ENCODE measurements at places on chromosomes 6 and 20.

- no peak for DNase-seq
Measured at GRCh38 chr6:142242269-142242668, 59.5 kb upstream of the ADGRG6 start.

GRCh38 chr20:2507875-2508630 lies 662 bp downstream of the ZNF343 start:
- DNase-seq: no peak

DNA sequence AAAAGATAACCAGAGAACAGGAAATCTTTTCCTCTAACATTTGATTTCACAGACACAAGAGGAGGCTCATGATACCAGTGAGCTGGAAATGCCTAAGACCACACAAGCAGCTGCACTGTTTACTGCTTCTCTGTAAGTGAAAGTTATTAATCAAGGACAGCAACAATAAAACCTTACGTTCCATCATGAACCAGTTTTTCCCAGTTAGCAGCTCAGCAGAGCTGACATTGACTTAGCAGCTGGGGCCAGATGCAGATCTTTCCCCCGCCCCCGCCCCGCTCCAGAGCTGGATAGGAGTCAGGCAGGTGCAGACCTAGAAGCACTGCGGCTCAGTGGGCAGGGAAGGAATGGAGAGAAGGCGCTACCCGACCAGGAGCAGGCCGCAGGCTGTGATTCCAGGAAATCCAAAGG lies 275.2 kb downstream of the GMDS start:
- no peak for DNase-seq

GRCh38 chr6:112469306-112469705 lies 122.2 kb downstream of the RFPL4B start:
- DNase-seq: no peak

DNA sequence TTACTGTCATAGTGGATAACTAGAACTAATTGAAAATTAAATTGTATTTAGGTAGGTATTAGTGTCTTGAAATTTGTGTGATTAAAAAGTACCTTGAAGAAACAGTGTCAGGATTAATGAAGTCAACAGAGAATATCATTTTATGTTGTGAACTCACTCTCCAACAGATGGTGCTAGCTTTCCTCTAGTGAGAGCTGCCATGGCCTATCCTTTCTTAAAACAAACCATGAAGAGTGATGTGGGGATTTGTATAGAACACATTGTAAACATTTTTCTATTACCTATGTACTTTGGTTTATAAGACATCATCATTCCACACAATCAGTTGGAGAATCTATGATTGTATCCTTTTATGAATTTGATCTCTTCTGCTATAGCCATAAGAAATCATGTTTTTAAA lies 4.8 kb upstream of the SRSF12 start:
- DNase-seq: no peak

GRCh38 chr20:25315418-25316210 lies 67.7 kb downstream of the PYGB start:
- DNase-seq: no peak

DNA sequence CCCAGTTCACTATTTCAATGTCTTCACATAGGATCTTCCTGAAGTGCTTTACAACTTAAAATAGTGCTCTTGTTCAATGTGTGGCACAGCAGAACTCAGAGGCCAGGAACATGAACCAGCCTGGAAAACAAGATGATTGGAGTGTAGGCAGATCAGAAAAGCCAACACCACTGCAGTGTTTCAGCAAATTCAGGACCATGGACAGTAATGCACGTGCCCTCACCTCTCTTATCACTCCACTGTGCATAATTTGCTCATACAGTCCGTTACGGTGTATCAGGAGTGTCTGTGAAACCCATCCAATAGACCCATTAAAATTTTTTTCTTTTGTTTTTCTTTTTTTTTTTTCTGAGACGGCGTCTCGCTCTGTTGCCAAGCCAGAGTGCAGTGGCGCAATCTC lies 27.6 kb upstream of the HACE1 start:
- DNase-seq: no peak

GRCh38 chr20:46672543-46673148 lies 16.6 kb downstream of the TP53RK start:
- DNase-seq: no peak

DNA sequence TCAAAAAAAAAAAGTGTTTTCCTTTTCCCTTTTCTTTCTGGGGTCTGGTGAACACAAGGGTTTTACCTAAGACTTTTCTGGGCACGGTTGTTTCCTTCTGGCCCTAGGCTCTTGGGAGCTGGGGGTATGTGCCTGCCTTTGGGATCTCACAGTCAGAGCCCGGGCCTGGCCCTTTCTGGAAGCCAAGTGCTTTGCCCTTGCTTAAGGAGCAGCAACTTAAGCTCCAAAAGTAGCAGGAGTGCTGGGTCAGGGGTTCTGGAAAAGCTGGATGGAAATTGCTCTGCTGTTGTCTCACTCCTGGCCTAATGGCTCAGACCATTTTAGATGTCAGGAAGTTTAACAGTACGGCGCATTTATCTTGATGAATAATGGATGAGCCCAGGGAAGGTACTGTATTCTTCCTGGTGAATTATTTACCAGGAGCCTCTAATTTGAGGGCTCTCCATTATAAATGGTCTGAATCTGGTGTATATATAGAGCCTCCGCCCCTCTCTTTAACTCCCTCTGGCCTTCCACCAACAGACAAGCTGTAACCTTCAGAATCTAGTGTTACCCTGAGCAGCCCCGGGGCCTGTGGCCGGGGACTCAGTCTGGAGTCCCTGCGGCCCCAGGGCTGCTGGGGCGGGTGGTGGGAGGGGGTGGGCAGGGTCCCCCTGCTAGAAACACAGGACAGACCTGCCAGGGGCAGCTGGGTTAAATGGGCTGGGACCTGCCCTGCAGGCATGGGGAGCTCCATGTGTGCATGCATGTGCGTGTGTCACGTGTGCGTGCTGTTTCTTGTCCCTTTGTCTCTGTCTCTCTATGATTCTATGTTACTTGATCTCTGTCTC lies 37.5 kb downstream of the PTK7 start:
- DNase-seq: no peak

GRCh38 chr20:33875055-33875454 lies 63.9 kb downstream of the CHMP4B start:
- no peak for DNase-seq

DNA sequence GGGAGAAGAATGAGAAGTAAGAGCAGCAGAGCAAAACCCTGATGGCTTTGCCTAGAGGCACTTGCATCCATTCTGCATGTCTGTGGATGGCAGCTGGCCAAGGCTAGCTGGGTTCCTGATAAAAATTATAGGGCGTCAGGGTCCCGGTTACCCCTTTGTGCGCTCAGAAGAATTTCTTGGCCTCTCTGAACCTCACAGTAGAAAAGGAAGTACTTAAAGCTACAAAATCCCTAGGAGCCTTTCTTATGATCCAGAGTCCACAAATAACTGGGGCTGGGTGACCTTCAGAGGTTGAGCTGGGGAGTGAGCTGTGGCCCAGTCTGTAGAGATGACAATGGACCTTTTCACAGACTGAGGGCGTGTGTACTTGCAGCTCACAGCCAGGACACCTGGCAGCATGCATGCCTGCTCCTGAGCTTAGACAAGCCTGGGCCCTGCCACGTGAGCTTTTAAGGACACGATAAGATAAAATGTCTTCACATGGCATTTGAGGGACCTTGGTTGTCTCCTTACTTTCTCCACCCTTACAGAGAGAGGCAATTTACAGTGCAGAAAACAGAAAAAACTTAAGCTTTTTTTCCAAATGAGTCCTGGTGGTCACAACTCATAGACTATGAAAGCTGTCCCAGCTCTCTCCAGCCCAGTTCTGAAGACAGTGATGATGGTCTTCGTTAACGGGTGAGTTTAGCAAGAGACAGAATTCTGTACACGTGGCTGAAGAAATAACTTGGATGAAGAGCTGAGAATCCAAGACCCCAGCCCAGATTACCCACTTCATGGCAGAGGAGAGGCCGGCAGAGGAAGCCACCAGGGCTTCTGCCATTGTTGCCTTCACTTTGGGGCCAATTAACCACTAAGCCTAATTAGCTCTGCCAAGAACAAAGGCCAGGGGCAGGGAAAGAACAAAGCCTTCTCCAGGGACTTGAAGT lies 50.3 kb downstream of the FOXA2 start:
- no peak for DNase-seq

DNA sequence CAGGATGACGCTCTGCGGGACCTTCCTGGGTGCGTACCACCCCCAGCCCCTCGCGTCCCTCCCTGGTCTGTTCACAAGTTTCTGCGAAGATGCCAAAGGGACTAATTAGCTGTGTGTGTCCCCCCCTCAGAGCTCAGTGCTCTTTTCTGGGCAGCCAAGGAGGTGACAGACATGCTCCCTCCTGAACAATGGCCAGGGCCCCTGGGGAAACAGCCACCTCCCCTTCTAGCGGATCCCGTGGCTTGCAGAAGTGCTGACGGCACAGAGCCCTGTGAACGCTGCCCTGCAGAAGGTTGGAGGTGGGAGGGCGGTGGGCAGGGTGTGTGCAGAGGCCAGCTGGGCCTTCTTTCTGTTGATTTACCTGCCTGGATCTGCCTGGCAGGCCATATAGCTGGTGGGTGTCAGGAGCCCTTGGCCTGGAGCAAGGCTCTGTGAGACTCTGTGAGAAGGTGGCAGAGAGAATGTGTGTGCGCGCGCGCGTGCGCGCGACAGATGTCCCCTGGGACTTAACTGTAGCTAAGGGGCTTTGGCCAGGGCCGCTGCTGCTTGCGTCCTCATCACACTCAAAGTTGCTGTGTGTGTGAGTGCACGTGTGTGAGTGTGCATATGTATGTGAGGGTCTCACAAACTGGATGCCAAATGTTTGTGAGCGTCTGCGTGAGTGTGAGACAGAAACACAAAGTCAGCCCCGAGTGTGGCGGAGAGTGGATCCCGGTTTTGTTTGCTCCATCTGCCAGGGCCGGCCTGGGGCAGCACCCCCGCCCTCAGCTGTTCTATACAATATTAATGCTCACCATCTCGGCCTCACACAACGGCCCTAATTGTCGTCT lies 3.5 kb upstream of the MYT1 start:
- no peak for DNase-seq

GRCh38 chr20:11188843-11189603 lies 515.2 kb upstream of the JAG1 start:
- DNase-seq: no peak

GRCh38 chr6:135651964-135652755 lies 154.6 kb upstream of the AHI1 start:
- peak; percentile 39 for DNase-seq

GRCh38 chr6:121590438-121590837 lies 155.0 kb downstream of the GJA1 start:
- no peak for DNase-seq

- no peak for DNase-seq
Measured at GRCh38 chr6:25326960-25327359, 47.8 kb downstream of the CARMIL1 start.

- peak; percentile 22 for DNase-seq
Measured at GRCh38 chr6:169824021-169824420, 72.6 kb downstream of the ERMARD start.

- no peak for DNase-seq
Measured at GRCh38 chr6:142241061-142241460, 60.7 kb upstream of the ADGRG6 start.

DNA sequence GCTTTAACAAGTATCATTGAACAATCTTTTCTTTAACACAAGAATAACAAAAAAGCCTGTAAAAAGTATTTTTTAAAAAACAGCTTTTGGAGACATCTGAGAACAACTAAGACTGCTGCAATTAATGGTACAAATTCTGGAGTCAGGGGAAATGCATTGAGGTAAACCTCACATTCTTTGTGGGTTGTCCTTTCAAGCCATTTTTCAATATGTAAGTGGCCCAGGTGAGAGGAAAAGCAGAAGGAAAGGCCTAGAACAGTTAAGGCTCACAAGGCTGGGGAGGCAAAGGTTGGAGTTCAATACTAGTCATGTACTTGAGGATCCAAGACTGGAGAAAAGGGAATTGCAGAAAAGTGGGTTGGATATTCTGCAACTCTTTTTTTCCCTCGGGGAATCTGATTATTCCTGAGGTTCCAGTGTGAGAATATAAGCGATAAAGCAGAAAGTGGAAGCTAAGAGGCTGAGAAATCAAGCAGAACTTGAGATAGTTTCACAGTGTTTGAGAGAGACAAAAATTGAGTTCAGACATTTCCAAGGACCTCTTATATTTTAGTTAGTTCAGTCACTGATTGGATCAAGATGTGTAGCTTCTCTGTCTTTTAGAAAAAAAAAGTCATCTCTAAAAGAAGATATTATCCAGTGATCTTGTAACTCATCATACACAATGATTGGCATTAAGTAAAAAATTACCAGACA lies 25.0 kb upstream of the TXLNB start:
- DNase-seq: no peak

Data from H9 (cell line).